Caco-2 (cell line): ENCODE measurements at places on chromosomes 5 and 9. TPM values are rescaled to one million over a fixed set of nuclear protein-coding genes. Genes with fewer than 3 reads are reported as not detected.

- H3K4me3 ChIP-seq: no peak overlapping the region
- DNase-seq: no peak
- H3K27me3 ChIP-seq: no peaks in the 10 kb centered on the region
- H3K36me3 ChIP-seq: no peaks in the 10 kb centered on the region
- H3K27ac ChIP-seq: no peak overlapping the region
Measured at GRCh38 chr5:75465480-75465879, 45.9 kb downstream of the CERT1 start.

- H3K27ac ChIP-seq: no peak overlapping the region
- H3K27me3 ChIP-seq: no peaks in the 10 kb centered on the region
- H3K4me3 ChIP-seq: no peak overlapping the region
- H3K4me1 ChIP-seq: no peaks in the 10 kb centered on the region
- no peak for DNase-seq
Measured at GRCh38 chr9:20111173-20111843, 322.5 kb upstream of the SLC24A2 start.

Gene TBC1D13
- 35.6 and 39.9 TPM in 2 replicates for total RNA-seq

- DNase-seq: no peak
- no peak overlapping the region for H3K4me3 ChIP-seq
- H3K27ac ChIP-seq: no peak overlapping the region
- no peaks in the 10 kb centered on the region for H3K4me1 ChIP-seq
Measured at GRCh38 chr5:98425640-98426039, 347.8 kb upstream of the RGMB start.

DNA sequence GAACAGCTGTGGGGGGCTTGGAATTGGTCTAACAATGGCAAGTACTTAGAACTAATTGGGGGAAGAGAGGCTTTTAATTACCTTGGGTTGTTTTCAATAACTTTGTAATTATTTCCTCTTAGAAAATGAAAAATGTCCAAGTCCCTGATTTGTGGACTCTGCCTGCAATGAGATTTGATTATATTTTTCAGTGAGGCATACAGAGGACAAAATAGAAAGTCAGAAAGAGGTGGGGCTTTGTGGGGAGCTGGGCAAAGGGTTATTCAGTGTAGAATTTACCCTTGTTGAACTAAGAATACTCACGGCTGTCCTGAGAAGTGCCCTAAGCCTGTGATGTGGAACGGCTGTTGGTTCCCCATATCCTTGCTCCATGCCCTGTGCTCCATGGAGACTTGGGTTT is 153.0 kb downstream of the ICE1 start:
- H3K27me3 ChIP-seq: no peaks in the 10 kb centered on the region
- no peaks in the 10 kb centered on the region for H3K4me1 ChIP-seq
- no peaks in the 10 kb centered on the region for H3K36me3 ChIP-seq

- H3K36me3 ChIP-seq: no peaks in the 10 kb centered on the region
- no peak overlapping the region for H3K27ac ChIP-seq
- H3K27me3 ChIP-seq: no peaks in the 10 kb centered on the region
- peaks cover 26% of the 10 kb centered on the region for H3K4me1 ChIP-seq
- no peak overlapping the region for H3K4me3 ChIP-seq
Measured at GRCh38 chr5:89996890-89997289, 412.7 kb downstream of the CETN3 start.
